RPMI8226 (cell line): ENCODE measurements at places on chromosomes 6 and 20.
A peak's percentile ranks its signal among the peaks of the same experiment; 100 is the strongest.

- DNase-seq: peak; percentile 4
These were observed 1076.4 kb downstream of the HACE1 start for GRCh38 chr6:103783329-103783728.

GRCh38 chr6:47434372-47435253 lies 43.0 kb upstream of the CD2AP start:
- DNase-seq: no peak

DNA sequence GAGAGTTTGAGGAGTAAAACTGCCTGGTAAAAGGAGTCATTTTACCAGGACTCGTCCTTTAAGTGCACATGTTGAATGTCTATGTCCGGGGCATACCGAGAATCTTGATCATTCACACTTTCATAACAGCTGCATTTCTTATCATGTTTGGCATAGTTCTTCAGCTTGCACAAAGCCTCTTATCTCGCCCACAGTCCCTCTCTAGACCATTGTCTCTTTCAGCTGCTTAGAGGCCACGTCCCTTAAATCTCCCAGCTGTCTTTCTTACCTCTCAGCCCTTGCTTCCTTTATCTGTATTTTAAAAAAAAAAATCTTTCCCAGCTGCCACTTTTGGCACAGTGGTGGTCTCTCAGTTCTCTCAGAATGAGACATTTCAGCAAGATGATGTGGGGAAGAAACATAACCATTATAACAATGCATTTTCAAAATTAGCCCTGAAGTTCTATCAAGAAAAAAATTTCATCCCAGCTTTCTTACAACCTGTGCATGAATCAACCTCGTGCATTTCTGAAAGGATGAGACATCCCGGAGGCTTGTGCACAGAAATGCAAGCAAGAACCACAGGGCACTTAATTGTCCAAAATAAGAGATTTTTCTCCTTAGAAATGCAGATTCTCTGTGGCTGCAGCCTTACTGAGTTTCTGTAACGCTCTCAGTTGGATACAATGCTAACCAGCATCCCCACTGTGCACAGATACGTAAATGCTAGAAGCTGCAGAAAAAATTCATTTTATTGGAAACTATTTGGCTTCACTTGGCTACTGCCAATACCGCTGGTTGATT lies 24.2 kb downstream of the RBM24 start:
- no peak for DNase-seq

- no peak for DNase-seq
These were observed 532.5 kb downstream of the KIF16B start for GRCh38 chr20:16040742-16041141.

GRCh38 chr20:59334651-59335300 lies 34.4 kb downstream of the EDN3 start:
- peak; percentile 81 for DNase-seq

- no peak for DNase-seq
These were observed 24.6 kb upstream of the CEP162 start for GRCh38 chr6:84251891-84252539.

DNA sequence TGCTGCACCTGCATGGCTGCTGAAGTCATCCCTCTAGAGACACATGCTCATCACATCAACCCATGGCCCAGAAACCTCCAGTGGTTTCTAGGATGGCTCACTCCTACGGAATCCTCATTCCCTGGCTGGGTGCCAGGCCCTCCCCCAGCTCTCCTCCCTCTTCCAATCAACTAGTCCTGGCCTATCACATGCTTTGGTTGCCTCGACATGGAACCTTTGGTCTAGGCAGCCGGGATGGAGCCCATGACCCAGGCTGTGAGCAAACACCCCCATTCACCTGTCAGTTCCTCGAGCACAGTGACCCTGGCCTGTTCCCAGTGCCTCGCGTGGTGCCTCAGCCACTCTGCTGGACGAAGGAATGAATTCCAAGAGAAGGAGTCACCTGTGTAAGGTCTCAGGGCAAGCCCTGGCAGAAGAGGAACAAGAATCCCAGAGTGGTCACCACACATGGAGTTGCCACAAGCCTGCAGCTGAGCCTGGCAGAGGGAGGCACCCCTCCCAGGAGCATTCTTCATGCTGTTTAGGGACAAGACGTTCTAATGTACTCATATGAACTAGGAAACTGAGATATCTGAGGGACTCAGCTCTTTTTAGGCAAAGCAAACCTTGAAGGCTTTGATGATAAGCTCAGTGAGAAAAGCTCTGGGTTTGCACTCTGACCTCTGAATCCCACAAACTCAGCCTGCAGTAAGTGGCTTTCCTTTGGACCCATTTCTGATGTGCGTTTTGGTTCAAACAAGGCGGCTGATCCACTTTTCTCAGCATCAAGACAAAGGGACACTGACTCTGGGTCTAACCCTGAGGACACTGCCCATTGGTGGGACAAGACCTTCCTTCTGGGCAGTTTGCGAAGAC lies 40.2 kb downstream of the PPP1R3G start:
- no peak for DNase-seq
